Stomach (tissue), 19 donors: ENCODE measurements at places on chromosomes 4 and X. TPM values are rescaled to one million over a fixed set of nuclear protein-coding genes. Genes with fewer than 3 reads are reported as not detected.

Gene ARHGEF38
- 23.2 TPM for total RNA-seq

Gene F8A2
- total RNA-seq: 44.6 TPM

Gene RIBC1
- total RNA-seq: not detected

Gene RBM46
- total RNA-seq: not detected

Gene INTU
- total RNA-seq: 2.3 TPM

Gene FAM47A
- total RNA-seq: not detected

Gene GAGE12E
- total RNA-seq: not detected

Gene AKAP14
- total RNA-seq: not detected
